Osteoblast (primary cell): ENCODE measurements at places on chromosomes 2 and 18. TPM values are rescaled to one million over a fixed set of nuclear protein-coding genes. Genes with fewer than 3 reads are reported as not detected.

DNA sequence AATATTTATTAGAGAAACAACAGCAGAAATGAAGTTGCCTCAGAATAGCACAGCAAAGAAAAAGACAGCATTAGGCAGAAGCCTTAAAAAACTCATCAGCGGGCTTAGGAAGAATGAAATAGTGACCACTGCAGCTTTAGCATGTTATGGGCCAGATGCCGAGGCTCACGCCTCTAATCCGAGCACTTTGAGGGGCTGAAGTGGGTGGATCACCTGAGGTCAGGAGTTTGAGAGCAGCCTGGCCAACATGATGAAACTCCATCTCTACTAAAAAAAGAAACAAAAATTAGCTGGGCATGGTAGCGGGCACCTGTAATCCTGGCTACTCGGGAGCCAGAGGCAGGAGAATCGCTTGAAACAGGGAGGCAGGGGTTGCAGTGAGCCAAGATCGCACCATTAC is 32.4 kb downstream of the AP1S3 start:
- peaks cover 6% of the 10 kb centered on the region for H3K4me1 ChIP-seq
- no peak overlapping the region for H3K4me3 ChIP-seq
- H3K27me3 ChIP-seq = no peaks in the 10 kb centered on the region
- H3K36me3 ChIP-seq = no peaks in the 10 kb centered on the region
- no peak overlapping the region for H3K27ac ChIP-seq
- DNase-seq = no peak

DNA sequence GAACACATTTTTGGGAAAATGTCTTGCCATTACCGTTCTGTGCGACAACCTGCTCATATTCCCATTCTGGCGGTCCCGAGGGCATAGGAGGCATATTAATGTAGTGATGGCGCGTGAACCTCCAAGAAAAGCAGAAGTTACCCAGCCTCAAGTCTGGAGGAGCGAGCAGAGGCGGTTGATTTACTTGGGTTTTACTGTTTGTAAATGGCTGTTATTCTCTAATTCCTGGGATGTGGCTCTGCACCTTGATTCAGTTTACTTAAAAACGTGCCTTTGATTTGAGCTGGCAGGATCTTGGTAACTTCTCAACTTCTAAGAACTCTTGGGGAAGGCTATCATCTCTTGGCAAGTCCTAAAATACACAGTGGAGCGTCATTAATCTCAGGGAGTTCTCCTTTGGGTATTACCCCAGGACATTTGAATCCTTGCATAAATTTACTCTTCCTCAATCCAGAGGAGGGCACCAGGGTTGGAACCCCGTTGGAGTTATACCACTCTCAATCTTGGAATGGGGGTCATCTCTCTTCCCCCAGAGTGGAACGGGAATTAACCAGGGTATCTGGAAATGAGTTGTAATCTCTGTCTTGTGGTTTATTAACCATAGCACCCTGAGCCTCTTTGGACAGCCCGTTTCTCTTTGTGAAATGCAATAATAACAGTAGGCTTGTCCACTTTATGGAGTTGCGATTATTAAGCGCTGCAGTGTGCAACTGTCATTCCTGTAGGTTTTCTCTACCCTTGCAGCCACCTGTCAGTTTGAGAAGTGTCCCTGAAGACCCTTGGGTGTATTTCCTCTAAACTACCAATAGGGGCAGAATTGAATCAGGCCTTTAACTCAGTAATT is 2.1 kb downstream of the HK2 start:
- H3K4me3 ChIP-seq = peak overlapping the region; percentile 91
- DNase-seq = peak; percentile 91
- no peaks in the 10 kb centered on the region for H3K36me3 ChIP-seq
- H3K27ac ChIP-seq = peak overlapping the region; percentile 81

DNA sequence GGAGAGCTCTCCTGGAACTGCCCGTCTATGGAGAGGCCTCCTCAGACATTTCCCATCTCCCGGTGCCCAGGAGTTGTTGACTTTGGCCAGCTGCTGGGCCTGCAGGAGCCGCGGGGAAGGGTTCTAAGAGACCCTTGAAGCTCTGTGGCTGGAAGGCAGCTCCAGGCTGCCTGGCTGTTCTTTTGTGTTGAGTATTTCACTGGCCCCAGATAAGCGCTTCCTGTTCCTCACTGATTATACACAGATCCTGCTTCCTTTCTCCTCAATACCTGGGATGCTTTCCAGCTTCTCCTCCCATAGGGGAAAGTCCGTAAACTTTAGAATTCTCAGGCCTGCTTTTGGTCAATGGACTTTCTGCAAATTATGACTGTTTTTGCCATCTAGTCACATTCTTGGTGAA is 57.8 kb downstream of the TGOLN2 start:
- peaks cover 15% of the 10 kb centered on the region for H3K4me1 ChIP-seq
- peak; percentile 62 for DNase-seq
- H3K36me3 ChIP-seq = no peaks in the 10 kb centered on the region
- no peak overlapping the region for H3K27ac ChIP-seq
- H3K27me3 ChIP-seq = no peaks in the 10 kb centered on the region

GRCh38 chr2:103003750-103004260 is 242.0 kb downstream of the TMEM182 start:
- H3K36me3 ChIP-seq = no peaks in the 10 kb centered on the region
- no peak overlapping the region for H3K27ac ChIP-seq
- no peak for DNase-seq
- H3K4me1 ChIP-seq = no peaks in the 10 kb centered on the region
- H3K4me3 ChIP-seq = no peak overlapping the region

- H3K27ac ChIP-seq = no peak overlapping the region
- no peaks in the 10 kb centered on the region for H3K27me3 ChIP-seq
- H3K4me3 ChIP-seq = no peak overlapping the region
- peaks cover 8% of the 10 kb centered on the region for H3K4me1 ChIP-seq
- DNase-seq = no peak
These were observed 21.7 kb upstream of the IHH start for GRCh38 chr2:219082332-219082958.

DNA sequence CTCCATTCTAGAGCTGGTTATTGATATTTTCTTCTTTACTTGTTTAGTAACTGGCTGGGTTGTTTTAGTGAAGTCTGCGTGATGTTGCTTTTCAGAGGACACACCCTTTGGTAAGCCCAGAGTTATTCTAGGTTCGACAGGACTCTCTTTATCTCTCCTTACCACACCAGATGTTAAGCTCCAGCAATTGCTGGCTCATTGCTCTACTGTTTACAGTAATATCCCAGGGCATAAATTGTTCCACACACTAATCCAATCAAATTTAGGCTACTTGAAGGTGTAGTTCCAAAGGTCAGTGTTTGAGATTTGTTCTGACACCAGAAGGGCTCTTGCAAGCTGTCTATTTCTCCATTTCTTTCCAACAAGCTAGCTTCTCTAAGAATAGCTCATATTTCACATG is 506.6 kb downstream of the NR4A2 start:
- no peak overlapping the region for H3K27ac ChIP-seq
- no peaks in the 10 kb centered on the region for H3K27me3 ChIP-seq
- no peak for DNase-seq
- no peaks in the 10 kb centered on the region for H3K4me1 ChIP-seq
- no peak overlapping the region for H3K4me3 ChIP-seq
- H3K36me3 ChIP-seq = no peaks in the 10 kb centered on the region

- H3K27ac ChIP-seq = no peak overlapping the region
- no peaks in the 10 kb centered on the region for H3K4me1 ChIP-seq
- no peaks in the 10 kb centered on the region for H3K36me3 ChIP-seq
- DNase-seq = peak; percentile 30
- H3K27me3 ChIP-seq = no peaks in the 10 kb centered on the region
These were observed 546.5 kb upstream of the KLHL29 start for GRCh38 chr2:22838461-22838860.

DNA sequence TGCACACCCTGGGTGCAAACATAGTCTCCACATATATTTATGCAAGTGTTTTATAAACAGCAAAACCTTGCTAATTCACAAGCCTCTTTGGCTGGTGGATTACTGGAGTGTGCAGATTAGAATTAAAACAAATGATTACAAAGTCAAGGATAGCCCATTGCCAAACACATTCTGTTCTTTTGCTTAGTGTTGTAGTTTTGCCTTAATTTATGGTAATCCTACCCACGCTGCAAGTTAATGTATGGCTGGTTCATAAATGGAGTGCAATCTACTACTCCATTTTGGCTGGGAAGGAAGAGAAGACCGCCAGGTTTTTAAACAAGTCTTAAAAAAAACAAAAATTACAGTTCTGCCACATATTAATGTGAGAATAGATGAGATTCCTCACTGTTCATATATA is 883.1 kb upstream of the KLHL29 start:
- H3K36me3 ChIP-seq = no peaks in the 10 kb centered on the region
- no peak for DNase-seq
- H3K4me3 ChIP-seq = no peak overlapping the region
- no peaks in the 10 kb centered on the region for H3K27me3 ChIP-seq
- no peaks in the 10 kb centered on the region for H3K4me1 ChIP-seq
- H3K27ac ChIP-seq = no peak overlapping the region

DNA sequence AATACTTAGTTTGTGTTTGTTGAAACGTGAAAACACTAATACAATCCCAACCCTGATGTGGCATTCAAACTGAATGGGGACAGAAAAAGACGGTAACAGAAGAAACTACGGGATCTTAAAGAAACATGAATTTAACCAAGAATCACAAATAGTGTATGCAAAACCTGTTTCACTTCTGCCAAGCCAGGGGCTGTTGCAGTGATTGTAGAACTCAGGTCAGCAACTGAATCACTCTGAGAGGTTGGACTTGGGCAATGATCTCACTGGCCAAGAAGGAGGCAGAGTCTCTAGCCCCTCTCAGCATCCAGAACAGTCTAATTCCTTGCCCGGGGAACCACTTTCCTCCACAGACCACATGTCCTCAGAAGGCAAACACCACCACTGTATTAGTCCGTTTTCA is 54.9 kb upstream of the CRIM1 start:
- no peak overlapping the region for H3K4me3 ChIP-seq
- DNase-seq = no peak
- H3K4me1 ChIP-seq = no peaks in the 10 kb centered on the region

DNA sequence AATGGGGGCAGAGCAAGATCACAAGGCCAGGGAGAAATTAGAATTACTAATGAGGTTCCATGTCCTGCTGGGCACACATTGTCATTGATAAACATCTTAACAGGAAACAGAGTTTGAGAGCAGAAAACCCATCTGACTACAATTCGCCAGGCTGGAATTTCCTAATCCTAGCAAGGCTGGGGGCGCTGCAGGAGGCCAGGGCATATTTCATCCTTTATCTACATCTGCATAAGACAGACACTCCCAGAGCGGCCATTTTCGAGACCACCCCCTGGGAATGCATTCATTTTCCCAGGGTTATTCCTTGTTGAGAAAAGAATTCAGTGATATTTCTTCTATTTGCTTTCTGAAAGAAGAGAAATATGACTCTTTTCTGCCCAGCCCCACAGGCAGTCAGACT is 152.7 kb downstream of the SUCLG1 start:
- DNase-seq = no peak
- H3K27me3 ChIP-seq = no peaks in the 10 kb centered on the region
- no peak overlapping the region for H3K27ac ChIP-seq
- H3K4me3 ChIP-seq = no peak overlapping the region
- H3K4me1 ChIP-seq = no peaks in the 10 kb centered on the region

GRCh38 chr18:29077344-29077743 is 900.4 kb upstream of the CDH2 start:
- H3K27me3 ChIP-seq = no peaks in the 10 kb centered on the region
- H3K4me1 ChIP-seq = no peaks in the 10 kb centered on the region
- no peak overlapping the region for H3K4me3 ChIP-seq
- H3K27ac ChIP-seq = no peak overlapping the region
- DNase-seq = no peak

- H3K36me3 ChIP-seq = no peaks in the 10 kb centered on the region
- no peaks in the 10 kb centered on the region for H3K4me1 ChIP-seq
- H3K4me3 ChIP-seq = no peak overlapping the region
- no peak for DNase-seq
- no peak overlapping the region for H3K27ac ChIP-seq
These were observed 502.2 kb upstream of the SOX11 start for GRCh38 chr2:5190023-5190422.

DNA sequence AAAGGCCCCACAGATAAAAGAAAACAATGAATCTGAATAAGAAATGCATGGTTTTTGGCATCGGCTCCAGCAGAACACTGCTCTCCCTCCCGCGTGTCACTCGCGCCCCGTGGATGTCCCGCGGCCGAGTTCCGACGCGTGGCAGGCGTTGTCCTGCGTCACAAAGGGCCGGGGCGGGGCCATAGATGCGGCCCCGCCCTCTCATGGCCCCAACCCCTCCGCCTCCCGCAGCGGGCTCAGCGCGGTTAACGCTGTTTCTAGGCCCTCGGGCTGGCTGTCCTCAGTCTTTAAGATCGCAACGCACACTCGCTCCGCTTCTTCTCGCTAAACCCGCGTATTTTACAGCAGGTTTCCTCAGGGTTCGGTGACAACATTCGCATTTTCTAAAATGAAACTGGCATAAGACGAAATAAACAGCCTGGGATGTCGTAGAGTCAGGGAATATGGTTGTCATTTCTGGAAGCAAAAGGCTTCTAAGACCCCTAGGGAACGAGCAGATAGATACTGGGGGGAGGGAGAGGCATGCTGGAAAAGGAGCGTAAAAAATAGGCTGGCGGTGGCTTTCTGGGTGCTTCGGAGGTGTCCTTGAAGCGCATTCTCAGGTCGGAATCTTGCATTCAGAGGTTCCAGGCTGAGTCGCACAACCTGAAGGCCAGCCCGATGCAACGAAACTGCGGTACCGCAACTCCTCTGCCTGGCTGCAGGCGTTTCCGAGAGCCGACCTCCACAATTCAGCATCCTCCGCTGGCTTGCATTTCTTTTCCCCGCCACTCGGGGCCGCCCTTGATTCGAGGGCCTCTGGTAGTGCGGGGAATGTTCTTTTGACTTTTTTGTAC is at the start of gene FKBP7:
TSS of gene FKBP7 (minus strand) at position 162 of the 836 bp plus-strand sequence. CDS start at position 61, 101 bp downstream.
- peak within 1 kb of the TSS; percentile 97 for H3K4me3 ChIP-seq
- no peaks in the 10 kb centered on the region for H3K36me3 ChIP-seq
- no peaks in the 10 kb centered on the region for H3K27me3 ChIP-seq

DNA sequence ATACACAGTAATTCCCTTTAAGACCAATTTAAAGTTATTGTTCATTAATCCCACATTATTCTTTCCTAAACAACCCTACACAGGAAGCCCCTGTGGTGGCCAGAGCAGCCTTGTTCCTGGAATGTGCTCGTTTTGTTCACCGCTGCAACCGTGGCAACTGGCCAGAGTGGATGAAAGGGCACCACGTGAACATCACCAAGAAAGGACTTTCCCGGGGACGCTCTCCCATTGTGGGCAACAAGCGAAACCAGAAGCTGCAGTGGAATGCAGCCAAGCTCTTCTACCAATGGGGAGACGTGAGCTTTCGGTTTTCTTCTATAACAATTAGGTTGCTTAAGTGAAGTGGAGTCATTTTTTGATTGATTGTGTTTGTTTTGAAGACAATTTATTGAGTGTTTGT is 101.0 kb downstream of the UNC80 start:
- H3K27ac ChIP-seq = no peak overlapping the region
- no peaks in the 10 kb centered on the region for H3K4me1 ChIP-seq
- H3K4me3 ChIP-seq = no peak overlapping the region
- H3K36me3 ChIP-seq = no peaks in the 10 kb centered on the region

GRCh38 chr2:110104025-110104771 is 11.4 kb downstream of the MALL start:
- H3K4me3 ChIP-seq = no peak overlapping the region
- H3K36me3 ChIP-seq = no peaks in the 10 kb centered on the region
- H3K27me3 ChIP-seq = no peaks in the 10 kb centered on the region

- peaks cover 19% of the 10 kb centered on the region for H3K4me1 ChIP-seq
- H3K27me3 ChIP-seq = no peaks in the 10 kb centered on the region
- no peak for DNase-seq
- no peak overlapping the region for H3K27ac ChIP-seq
These were observed 309.8 kb upstream of the COL3A1 start for GRCh38 chr2:188664416-188664815.

DUSP19 gene
- total RNA-seq = 2.4 and 2.9 TPM in 2 replicates

UCN gene
- 0.36 and 1.2 TPM in 2 replicates for total RNA-seq

CRYGD gene
- not detected in 2 replicates for total RNA-seq

UGT1A8 gene
- not detected in 2 replicates for total RNA-seq

IL36B gene
- total RNA-seq = not detected in 2 replicates

CYBRD1 gene
- 338 and 514 TPM in 2 replicates for total RNA-seq

MYCN gene
- total RNA-seq = not detected in 2 replicates

CRYGC gene
- not detected in 2 replicates for total RNA-seq
